ENCODE measurements at places on chromosomes 1 and 21.

DNA sequence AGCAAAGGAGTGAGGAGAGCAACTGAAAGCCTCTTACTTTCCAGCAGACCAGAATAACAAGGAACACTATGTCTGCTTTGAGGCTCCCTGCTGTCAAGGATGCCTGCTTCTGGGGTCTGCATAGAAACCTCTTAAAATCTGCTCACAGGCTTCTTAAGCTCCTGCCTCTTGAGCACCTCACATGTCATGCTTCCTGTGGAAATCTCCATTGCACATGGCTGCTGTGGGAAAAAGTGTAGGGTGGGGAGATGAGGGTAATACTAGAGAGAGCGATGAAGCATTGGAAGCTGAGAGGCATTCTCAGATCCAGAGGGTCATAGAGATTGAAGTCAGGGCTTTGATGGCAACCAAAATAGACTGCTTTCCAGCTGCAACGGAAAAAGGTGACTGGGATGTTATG, 6.2 kb upstream of the HLX start:
- DNase-seq, result no peak

DNA sequence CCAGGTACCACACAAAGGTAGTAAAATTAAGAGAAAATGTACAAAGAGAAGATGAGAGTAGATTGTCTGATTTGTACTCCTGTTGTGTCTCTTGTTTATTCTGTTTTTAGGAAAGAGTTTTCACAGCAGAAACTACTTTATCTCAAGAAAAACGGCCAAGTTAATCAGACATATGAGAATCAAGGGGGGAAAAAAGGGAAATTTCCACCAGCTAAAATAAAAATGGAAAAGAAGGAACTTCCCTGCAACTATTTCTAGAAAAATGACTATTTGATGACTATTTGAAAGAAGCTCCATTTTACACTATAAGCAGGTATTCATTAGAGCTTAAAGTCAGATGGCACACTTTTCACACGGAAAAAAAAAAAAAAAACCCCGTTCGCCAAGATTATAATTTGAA, 56.5 kb downstream of the EPRS1 start:
- DNase-seq, result no peak

DNA sequence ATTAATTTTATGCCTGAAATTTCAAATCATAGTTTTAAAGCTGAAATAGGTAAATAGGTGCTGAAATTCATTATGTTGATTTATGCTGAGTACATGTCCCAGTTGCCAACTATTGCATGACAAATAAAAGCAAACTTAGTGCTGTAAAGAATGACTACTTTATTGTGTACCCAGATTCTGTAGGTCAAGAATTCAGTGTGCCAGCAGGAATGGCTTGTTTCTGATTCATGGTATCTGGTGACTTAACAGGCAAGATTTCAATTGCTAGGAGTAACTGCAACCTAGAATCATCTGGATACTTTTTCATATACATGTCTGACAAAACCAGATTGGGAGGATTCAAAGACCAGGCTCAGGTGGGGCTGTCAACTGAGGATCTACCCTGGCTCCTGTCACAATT, 678.4 kb upstream of the ADAMTS5 start:
- DNase-seq, result no peak

DNA sequence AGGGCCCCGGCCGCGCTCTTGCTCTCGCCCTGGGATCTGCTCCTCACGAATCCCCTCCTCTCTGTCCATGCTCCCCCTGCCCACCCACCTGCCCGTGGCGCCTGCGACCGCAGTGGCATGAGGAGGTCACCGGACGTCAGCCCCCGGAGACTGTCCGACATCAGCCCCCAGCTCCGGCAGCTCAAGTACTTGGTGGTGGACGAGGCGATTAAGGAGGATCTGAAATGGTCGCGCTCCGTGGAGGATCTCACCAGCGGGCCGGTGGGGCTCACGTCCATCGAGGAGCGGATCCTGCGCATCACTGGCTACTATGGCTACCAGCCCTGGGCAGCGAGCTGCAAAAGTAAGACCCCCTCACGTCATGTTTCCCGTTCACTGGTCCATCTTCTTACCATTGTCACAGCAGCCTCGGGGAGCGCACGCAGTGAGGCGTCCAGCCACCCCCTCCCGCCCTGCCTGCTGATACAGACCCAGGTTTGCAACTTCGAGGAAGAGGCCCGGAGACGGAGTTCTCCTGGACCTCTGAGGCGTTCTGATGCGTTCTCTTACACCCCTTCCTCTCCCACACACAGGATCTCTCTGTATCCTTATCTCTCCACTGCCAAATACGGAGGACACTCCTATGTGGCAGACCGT, 1.1 kb downstream of the SLC35F3 start:
- DNase-seq, result no peak

GRCh38 chr1:10829067-10829818, 32.8 kb upstream of the CASZ1 start:
- no peak for DNase-seq

DNA sequence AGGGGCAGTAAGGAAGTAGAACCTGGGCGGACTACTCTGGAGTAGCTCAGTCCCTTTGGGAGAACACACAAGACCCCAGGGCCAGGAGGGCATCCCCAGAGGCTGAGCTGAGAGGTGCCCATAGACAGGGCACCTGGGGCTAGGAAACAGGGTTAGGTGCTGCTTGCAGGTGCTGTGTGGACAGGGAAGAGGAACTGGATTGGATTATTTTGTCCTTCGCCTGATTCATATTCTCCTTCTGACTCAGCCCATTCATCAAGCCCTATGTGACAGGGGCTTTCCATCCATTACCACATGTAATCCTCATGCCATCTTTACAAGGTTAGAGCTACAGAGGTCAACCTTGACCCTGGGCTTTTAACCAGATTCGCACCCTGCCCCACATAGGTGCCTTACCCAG, 183.9 kb downstream of the C1orf94 start:
- DNase-seq, result no peak

GRCh38 chr1:112515311-112516009, 6.7 kb downstream of the WNT2B start:
- DNase-seq, result no peak

DNA sequence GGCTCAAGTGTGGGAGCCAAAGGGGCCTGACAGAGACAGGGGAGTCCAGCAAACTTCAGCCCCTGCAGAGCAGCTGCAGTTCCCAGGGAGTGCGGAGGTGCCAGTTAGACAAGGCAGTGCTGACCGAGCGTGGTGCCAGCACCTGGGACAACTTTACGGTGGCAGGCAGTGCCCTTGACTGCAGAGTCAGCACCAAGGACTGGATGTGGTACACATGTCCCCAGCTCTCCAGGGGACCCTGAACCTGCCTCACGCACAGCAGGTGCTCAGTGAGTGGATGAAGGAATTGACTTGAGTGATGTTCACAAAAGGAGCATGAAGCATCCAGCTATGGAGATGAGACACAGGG, 296.5 kb downstream of the SIPA1L2 start:
- no peak for DNase-seq

DNA sequence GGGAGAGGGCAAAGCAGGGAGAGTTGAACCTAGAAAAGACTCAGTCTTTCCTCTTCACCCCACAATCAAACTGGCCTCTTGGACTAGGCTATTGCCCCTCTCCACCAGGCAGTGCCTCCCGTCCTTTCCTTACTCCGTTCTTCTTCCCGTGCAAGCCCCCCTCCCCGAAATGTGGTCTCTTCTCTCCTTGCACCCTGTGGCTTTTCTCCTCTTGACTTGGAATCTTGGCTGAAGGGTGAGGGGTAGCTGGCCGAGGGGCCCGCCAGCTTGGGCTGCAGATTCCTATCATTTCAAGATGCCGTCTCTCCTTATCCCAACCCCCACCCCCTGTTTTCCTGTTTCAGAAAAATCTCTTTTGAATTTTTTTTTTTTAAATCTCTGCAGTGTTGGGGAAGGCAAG, 1.6 kb downstream of the WNT2B start:
- no peak for DNase-seq

- no peak for DNase-seq
Measured at GRCh38 chr21:41337515-41337914, 20.9 kb downstream of the FAM3B start.

- DNase-seq, result no peak
Measured at GRCh38 chr1:32884032-32884372, 2.3 kb upstream of the HPCA start.

DNA sequence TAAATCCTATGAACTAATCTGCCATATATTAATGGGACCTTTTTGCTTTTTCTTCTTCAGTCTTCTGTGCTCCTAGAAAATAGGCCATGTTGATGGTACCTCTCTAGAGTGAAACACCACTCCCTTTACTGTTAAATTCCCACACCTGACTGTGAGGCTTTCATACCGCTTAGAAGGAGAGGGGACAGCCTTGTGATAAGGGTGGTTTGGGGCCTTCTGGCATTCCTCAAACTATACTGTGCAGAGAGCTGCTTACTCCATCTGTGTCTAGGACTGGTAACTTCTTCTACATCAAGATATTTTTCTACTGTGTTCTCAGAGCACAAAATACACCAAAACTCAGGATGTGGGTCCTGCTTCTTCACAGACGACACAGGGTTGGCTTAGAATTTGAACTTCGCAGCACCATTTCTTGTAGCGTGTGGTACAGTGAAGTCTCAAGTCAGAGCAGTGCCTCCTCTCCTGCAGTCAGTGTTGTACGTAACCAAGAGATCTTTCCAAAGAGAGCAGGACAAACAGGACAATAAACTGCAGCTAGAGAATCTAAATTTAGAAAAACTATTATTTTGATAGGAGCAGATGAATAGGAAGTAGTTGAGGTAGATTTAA, 43.8 kb downstream of the MACO1 start:
- DNase-seq, result no peak

DNA sequence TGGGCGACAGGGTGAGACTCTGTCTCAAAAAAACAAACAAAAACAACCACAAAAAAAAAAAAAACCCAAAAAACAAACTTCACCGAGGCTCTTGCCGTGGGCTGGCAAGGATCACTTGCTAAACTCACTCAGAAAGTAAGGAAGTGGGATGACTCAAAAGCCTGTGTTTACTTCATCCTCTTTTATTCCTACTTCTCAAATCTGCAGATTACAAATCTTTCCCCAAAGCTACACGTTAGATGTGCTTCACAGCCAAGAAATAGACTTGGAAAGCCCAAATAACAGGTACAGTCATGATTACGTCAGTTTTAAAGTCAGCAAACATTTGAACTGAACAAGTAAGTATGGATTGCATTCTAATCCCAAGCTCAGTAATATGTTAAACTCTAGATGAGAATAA, 359.3 kb downstream of the ADGRL2 start:
- DNase-seq, result no peak

DNA sequence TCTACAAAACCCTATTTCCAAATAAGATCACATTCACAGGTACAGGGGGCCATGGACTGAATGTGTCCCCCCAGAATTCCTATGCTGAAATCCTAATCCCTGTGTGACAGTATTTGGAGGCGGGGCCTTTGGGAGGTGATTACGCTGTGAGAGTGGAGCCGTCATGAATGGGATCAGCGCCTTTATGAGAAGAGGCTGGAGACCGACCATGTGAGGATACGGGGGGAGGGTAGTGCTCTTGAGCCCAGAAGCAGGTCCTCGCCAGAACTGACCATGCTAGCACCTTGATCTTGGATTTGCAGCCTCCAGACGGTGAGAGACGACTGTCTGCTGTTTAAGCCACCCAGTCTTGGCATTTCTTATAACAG, 23.8 kb upstream of the KIF26B start:
- DNase-seq, result no peak

DNA sequence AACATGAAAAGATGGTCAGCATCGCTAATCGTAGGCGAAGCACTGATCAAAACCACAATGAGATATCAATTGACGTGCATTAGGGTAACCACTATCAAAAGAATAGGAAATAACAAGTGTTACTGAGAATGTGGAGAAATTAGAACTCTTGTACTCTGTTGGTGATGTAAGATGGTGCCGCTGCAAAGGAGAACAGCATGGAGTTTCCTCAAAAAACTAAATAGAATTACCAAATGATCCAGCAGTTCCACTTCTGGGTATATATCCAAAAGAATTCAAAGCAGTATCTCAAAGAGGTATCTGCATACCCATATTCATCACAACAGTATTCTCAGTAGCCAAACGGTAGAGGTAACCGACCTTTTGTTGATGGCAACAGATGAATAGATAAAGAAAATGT, 8.3 kb upstream of the CD101 start:
- DNase-seq, result no peak

- no peak for DNase-seq
Measured at GRCh38 chr1:94512816-94513215, 28.7 kb downstream of the F3 start.

DNA sequence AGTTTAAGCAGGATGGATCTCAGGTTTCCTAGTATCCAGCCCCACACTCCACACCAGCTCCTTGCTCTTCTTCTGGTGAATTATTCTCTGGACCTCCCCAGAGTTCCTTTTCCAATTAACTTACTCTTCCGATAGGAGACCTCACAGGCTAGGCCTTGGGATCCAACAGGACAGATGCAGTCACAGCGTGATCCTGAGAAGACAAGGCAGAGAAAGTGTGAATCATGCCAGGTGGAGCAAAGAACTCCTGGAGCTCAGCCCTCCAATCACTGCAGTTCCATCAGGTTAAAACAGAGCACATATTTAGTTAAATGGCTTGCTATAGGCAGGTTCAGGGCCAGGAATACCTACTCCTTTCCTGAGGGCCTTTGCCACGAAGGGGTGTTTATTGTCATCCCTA, 34.1 kb downstream of the C8B start:
- no peak for DNase-seq

DNA sequence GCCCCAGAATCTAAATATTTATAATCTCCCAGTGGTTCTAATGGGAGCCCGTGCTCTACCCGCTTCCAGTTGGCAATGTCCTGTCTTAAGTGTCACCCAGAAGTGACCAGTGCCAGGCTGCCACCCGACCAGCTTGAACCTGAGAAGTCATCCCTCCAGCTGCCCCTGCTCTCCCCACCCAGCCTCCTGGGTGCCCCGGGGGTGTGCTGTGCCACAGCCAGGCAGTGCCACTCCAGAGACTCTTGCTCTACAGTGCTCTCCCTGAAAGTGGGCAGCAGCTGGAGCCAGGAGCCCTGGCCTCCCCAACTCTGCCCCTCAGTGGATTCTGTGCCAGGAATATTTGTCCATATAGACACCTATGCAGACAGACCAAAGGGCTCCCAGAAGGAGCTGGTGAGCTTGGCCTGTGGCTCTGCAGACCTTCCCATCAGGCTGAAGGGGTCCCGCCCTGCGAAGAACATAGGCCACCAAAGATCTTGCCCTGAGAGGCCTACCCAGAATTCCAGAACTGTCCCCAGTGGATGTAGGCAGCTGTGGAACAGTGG, 9.0 kb upstream of the EPS8L3 start:
- DNase-seq, result no peak

DNA sequence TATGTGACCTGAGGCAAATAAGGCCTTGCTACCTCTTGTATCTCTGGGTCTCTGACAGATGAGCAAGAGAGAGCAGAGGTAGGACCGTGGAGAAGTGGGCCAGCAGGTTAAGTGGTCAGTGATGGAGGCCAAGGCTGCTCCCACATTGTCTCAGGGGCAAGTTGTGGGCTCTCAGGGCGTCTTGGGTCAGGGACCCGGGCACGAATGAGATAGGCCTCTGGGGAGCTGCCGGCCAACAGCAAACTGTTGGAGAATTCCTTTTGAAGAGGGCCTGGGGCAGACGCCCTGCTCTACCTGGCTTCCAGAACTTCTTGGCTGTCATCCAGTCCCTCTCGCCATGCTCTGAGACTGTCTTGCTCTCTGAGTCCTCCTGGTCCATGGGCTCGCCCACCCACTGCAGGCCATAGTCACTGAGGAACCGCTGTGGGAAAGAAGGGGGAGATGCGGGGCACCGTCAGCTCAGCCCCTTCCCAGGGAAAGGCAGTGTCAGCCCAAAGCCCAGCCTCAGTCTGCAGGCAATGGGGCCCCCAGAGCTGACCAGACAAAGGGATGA, 12.4 kb downstream of the UBXN11 start:
- no peak for DNase-seq

Measured in cortex of kidney (tissue), 1 donor.